HT-29 (cell line): ENCODE measurements at places on chromosomes 3 and 15. TPM values are rescaled to one million over a fixed set of nuclear protein-coding genes. Genes with fewer than 3 reads are reported as not detected.

GRCh38 chr3:187621881-187622280 is 48.3 kb downstream of the SST start:
- no peak for DNase-seq

ARL8B gene
- total RNA-seq, result 17.5 and 18.3 TPM in 2 replicates

AGBL1 gene
- total RNA-seq, result not detected in 2 replicates

FBXL22 gene
- 0.68 and 1.0 TPM in 2 replicates for total RNA-seq

RETNLB gene
- 0.16 and 2.2 TPM in 2 replicates for total RNA-seq

DNA sequence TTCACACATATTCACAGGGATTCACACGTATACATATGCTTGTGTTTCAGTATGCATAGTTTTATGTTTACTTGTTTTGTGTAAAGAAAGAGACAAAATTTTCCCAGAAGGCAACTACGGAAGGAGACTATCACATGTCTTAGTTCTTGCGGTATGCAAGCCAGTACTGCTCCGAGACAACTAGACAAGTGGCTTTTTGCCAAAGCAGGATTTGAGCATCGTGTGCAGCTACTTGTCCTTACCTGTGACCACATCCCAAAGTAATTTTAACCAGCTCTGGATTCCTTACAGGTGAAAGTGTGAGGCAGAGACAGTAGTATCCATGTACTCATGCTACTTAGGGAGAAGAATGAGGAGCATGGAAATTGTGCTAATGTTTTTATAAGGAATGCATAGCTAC is 591.4 kb upstream of the NR2F2 start:
- no peak for DNase-seq

DNA sequence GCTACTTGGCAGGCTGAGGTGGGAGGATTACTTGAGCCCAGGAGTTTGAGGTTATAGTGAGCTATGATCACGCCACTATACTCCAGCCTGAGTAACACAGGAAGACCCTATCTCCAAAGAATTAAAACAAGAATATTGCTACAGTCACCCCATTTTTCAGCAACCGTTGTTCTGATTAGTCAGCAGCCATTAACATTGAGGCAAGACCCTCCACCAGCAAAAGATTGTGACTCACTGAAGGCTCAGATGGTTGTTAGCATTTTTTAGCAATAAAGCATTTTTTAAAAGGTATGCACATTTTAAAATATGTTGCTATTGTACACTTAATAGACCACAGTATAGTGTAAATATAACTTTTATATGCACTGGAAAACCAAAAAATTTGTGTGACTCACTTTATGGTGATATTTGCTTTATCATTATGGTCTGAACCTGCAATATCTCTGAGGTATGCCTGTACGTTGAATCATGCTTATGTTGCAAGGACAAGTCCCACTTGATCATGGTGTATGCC is 492.6 kb downstream of the SQOR start:
- DNase-seq, result no peak

DNA sequence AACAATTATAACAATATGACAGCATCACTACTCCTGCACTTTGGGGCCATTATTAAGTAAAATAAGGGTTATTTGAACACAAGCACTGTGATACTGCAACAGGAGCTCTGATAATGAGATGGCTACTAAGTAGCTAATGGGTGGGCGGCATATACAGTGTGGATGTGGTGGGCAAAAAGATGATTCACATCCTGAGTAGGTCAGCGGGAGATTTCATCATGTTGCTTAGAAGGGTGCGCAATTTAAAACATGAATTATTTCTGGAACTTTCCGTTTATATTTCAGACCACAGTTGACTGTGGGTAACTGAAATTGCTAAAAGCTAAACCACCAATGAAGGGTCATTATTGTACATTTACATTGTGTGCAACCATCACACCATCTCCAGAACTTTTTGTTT is 42.3 kb downstream of the FBXO22 start:
- DNase-seq, result no peak

- DNase-seq, result no peak
These were observed 85.4 kb upstream of the CHRM5 start for GRCh38 chr15:33882921-33883320.

CHCHD6 gene
- total RNA-seq, result 33.1 and 36.8 TPM in 2 replicates

LMAN1L gene
- not detected in 2 replicates for total RNA-seq

- no peak for DNase-seq
These were observed 143.5 kb downstream of the NFKBIZ start for GRCh38 chr3:101992863-101993262.

- DNase-seq, result no peak
These were observed 60.0 kb upstream of the FEZF2 start for GRCh38 chr3:62433396-62433795.

IMPG2 gene
- total RNA-seq, result not detected in 2 replicates

GRCh38 chr15:61921093-61921492 is 139.2 kb downstream of the VPS13C start:
- DNase-seq, result no peak

GRCh38 chr3:72013084-72013483 is 228.1 kb upstream of the PROK2 start:
- no peak for DNase-seq

CDHR4 gene
- 0.15 and 0.34 TPM in 2 replicates for total RNA-seq

SPINK8 gene
- total RNA-seq, result not detected in 2 replicates

LEKR1 gene
- total RNA-seq, result 1.4 and 3.1 TPM in 2 replicates
